HEK293T (cell line): ENCODE measurements at places on chromosomes 11 and 22.

DNA sequence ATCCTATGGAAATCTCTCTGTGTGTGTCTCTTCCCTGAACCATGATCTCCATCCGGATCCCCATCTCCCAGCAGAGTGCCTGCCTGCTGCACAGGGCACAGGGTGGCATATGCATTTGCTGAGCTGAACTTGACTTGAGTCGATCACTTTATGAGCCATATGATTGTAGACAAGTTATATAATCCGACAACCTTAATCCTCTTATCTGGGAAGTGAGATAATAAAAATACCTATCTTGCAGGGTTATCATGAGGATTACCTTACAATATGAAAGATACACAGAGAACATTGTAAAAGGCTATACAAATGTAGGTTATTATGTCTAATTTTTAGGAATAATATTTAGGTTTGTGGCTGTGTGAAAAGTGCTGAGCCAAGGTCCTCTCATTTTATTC is 124.5 kb downstream of the ST3GAL4 start:
- no peak for DNase-seq

DNA sequence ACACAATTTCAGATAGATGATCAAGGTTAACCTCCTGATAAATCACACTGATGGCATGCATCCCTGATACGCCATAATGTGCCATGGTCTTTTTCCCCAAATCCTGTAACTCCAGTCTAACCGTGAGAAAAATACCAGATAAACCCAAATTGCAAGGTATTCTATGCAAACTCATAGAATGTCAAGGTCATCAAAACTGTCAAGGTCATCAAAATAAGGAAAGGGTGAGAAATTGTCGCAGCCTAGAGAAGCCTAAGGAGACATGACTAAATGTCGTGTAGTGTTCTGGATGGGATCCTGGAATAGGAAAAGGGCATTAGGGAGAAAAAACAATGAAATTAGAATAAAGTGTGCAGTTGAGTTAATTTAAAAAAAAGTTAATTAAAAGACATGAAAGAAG is 4.7 kb downstream of the TTC12 start:
- DNase-seq = no peak

- DNase-seq = no peak
Observed at GRCh38 chr22:22591348-22592299, 32.6 kb upstream of the PRAME start.

DNA sequence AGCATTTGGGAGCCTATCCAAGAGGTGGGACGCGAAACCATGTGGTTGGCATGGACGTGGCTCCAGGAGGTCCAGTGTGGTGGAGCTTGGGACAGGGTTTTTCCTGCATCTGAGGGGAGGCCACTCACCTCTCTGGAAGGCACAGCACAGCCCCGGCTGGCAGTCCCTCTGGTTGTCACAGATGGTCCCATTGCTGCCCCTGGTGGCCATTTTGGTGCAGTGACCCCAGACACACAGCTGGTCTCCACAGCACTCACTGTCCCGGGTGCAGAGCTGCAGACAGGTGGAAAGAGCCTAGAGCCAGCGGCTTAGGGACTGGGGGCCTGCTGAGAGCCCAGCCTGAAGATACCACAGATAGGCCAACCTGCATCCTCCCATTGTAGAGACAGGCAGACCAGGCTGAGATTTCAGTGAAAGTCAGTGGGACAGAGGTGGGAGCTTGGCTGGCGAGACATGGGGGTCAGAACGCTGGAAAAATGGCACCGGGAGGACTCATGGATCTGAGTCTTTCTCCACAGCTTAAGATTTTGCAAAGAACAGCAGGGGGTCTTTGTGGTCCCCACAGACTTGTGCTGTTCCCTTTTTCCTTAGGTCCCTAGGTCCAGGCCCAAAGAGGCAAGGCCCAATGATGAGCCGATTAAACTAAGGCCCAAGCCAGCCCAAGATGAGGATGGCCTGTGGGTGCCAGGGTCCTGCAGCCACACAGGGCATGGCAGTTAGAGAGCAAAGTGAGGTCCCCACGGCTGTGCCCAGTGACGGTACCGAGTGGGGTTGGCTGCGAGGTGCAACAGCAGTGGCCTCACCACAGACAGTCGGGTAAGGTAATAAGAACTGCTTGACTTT is 41.4 kb downstream of the DKK3 start:
- DNase-seq = peak; percentile 88

DNA sequence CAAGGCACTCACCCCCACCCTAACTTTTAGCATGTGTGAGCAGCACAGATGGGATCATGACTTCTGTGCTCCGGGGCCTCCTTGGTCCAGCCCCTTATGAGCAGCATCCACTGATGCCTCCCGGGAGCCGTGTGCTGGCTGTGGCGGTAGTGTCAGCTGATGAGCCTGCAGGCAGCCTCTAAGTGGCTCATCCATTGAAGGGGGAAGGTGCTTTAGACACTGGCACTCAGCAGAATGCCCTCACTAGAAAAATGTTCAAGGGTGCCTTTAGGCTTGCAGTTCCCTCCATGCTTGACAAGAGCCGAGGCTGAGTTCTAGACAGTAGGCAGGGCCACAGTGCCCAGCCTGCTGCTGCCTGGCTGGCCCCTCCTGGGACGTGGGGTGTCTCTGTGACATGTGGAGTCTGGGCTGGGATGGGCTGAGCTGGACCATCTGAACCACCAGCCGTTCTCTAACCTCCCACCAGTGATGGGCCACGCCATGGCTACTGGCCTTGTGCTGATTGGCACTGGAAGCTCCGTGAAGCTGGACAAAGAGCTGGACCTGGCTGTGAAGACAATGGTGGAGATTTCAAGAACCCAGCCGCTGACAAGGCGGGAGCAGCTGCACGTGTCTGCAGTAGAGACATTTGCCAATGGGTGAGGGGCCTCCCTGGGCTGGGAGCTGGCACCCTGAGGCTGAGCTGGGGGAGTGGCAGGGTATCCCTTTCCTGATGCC is 5.8 kb downstream of the TTC38 start:
- no peak for DNase-seq

- no peak for DNase-seq
Observed at GRCh38 chr11:132134322-132134721, 763.9 kb downstream of the NTM start.

- no peak for DNase-seq
Observed at GRCh38 chr11:33942954-33943353, 51.1 kb upstream of the LMO2 start.

DNA sequence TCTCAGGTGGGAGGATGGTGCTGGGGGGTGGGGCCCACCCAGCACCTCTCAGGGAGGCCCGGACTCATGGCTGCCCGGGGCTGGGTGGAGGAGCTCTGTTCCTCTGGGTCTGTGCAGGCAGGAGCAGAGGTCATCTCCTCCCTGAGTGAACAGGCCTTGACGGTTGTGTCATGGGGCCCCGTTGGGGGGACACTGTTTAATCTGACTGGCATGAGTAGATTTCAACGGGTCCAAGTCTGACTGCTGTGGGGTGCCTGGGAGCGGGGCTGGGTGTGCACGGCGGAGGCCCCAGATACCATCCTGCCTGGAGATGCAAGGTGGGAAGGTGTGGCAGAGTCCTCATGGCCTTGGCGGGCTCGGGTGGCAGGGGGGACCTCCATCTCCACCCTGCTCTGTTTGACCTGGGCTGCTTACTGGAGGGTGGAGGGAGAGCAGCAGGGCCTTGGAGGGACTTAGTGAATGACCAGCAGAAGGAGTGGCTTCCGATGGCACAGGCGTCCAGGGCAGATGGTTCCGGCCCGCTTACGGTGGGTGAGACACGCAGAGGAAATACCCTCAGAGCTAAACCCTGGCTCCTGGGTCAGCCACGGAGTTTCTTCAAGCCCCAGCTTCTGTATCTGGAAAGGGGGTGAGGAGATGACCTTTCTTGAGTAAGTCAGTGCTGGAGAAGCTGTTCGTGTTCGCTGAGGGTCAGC is 48.7 kb downstream of the SMIM38 start:
- DNase-seq = no peak

DNA sequence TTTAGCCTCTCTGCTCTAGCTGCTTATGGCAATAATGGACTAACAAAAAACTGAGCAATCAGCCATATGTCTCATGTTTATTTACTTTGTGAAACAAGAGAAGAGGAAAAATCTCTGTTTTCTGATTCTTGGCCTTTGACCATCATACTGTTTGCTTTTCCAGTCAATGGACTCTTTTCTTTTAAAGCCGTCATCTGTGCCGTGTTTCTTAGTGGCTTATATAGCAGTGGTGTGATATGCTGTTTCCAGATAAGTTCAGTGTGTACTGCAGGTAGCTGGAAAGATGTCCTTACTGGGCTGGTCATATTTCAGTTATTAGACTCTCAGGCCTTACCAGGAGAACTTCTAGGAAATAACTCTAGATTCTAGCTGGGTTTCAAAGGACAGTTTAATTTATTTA is 33.6 kb upstream of the TECTA start:
- DNase-seq = no peak

DNA sequence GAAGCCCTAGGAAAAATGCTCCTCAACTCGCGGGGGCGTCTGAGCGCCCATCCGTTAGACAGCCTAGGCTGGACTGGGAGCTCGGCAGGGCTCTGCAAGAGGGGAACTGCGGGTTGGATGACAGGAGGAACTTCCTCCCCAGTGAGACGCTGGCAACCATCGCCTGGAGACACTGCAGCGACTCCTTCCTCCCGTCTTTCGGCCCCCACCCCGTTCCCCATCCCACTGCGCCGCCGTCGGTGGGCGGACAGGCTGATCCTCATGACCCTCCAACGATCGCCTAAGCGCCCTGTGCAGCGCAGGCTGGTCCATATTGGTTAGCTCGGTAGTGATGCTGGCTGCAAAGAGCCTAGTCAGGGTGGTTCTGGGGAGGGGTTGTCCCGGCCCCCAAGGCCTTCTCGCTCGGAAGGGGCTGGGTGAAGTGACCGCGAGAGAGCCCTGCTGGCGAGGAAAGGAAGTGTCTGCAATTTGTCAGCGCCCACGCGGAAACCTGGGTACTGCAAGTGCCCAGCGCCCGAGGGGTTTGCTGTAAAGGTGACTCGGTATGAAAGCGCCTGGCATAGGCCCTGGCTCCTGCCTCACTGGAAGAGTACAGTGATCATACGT is 638 bp downstream of the NRGN start:
- DNase-seq = peak; percentile 46

GRCh38 chr11:119752946-119753345 is 23.9 kb upstream of the NECTIN1 start:
- no peak for DNase-seq

DNA sequence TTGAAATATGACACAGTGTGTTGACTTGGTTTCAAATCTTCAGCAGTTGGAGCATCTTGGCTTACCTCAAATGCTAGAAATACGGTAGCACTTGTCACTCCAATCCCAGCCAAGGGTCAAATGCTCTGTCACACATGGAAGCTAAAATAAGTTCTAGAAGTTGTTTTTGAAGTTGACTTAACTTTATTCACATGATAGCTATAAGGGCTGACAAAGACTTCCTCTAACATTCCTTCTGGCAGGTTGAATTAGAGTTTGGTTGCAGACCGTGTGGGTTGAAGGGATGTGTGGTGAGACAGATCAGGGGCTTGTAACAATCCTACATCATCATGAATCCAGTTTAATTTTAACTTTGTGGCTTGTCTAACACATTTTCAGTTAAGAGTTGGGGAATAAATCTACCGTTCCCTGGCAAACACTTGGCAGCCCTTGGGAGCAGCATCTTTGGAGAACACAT is 4.6 kb downstream of the SLN start:
- no peak for DNase-seq

- peak; percentile 68 for DNase-seq
Observed at GRCh38 chr11:126115816-126116331, 53.2 kb upstream of the CDON start.

DNA sequence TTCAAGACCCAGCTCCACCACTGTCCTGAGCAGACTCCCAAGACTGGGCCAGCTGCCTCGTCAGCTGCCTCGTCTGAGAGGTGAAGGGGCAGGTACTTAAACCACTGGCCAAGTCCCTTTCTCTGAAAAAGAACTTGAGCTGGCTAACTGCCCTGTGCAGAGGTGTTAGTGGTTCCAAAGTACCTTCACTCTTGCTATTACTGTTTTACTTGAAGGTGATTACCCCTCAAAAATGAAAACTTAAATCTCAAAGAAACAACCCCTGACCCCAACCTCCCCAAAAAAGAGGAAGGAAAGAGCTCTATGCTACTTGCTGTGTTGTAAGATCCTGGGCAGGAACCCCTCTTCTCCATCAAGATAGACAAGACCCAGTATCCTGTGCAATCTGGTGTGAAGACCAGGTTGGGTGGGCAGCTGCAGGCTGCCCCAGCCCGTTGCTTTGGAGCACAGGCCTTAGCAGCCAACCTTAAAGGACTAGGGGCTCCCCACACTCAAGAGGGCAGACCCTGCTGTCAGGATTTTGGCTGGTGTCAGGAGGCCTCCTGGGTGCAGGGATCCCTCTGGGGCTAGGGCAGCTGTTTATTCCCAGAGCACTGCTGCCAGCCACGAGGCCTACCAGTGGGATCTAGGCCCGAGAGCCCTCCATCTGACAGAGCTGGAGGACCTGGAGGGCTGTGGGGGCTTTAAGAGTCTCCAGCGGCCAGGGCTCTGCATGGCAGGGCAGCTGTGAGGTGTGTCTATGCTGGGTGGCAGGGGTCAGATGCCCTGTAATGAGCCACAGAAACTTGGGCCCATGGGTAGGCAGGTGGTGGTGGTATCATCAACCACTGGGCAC is 13.0 kb downstream of the GUCD1 start:
- DNase-seq = no peak

- DNase-seq = no peak
Observed at GRCh38 chr22:22397292-22397870, 111.2 kb downstream of the ZNF280B start.

DNA sequence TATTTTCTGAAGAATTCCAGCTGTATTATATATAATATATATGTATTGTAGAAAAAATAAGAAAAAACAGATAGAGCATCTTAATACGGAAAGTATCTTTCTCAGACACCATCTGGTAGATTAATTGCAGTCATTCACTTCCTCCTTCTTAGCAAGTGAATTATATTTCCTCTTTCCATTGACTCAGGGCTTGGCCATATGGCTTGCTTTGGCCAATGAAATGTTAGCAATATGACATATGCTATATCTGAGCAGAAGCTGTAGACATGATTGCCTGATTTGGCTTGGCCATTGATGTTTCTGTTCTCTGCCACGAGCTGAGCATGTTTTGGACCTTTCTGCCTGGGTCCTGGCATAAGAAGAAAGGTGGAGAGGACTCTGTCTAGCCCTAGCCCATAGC is 34.4 kb upstream of the ZBED5 start:
- no peak for DNase-seq

- DNase-seq = no peak
Observed at GRCh38 chr11:56659755-56660154, 3.7 kb upstream of the OR5AR1 start.

GRCh38 chr11:74927496-74927895 is 21.4 kb downstream of the XRRA1 start:
- no peak for DNase-seq

DNA sequence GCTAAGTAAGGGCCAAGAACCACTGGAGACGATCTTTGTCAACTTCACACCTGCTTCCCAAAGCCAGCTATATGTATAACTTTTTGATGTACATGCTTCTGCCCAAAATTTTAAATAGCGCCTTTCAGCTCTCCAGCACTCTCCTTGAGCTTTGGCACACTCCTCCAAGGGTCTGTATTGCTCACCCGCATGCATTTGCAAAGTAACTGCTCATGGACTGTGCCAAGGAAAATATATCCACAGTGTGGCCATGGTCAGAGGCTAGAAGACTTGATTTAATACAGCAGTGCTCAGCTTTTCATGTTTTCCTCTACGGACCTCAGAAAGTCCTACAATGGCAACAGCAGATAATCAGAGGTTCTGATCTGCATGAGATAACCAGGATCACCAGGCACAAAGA is 550.1 kb downstream of the SOX6 start:
- no peak for DNase-seq
